ENCODE measurements at places on chromosomes 5 and 9. TPM values are rescaled to one million over a fixed set of nuclear protein-coding genes. Genes with fewer than 3 reads are reported as not detected.

DNA sequence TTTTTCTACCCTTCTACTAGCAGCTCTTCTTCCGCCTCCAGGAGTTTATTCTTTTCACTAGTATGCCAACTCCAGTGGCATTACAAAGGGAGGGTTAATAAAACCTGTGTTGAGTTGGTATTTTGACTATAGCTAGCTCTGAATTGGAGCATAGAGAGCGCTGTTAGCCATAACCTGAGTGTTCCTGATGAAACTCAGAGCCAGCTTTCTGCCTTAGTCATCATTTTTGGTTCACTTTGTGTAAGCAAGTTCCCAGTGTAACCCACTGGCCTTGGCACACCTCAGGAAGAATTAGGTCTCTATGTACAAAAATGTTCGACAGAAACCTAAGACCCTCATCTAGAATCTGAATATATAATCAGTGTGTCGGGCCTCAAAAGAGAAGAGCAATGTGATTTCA lies 238.9 kb downstream of the NR3C1 start:
- H3K27me3 ChIP-seq = no peaks in the 10 kb centered on the region
- H3K27ac ChIP-seq = no peak overlapping the region
- no peak for DNase-seq

DNA sequence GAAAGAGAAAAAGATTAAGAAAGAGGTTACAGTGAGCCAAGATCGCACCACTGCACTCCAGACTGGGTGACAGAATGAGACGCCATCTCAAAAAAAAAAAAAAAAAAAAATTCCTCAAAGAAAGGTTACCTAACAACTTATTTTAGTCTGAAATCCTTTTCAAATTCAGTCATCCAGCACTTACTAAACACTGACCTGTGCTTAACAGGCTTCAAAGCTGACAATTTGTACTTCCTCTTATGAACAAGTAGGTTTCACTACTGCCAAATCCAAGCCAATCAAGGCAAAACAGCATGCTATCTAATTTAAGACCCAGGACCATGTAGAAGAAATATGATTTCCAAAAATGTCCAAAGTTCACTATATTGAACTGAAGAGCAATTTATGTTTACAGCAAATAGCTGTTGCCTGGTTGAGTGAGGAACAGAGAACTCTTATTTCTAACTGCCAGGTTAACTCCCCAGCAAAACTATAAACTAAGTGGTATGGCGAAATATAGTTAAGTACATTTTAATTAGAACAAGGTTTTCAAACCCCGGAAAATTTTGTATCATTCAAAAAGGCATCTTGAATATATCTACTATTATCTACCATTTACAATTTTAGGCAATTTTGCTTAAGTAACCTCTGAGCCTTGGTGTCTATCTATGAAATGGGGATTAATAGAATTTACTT lies 13.4 kb downstream of the PWWP2A start:
- no peaks in the 10 kb centered on the region for H3K27me3 ChIP-seq
- peaks cover 31% of the 10 kb centered on the region for H3K36me3 ChIP-seq
- peaks cover 8% of the 10 kb centered on the region for H3K4me1 ChIP-seq
- DNase-seq = no peak
- H3K27ac ChIP-seq = no peak overlapping the region

The PCDHGA9 gene
- 0.44 TPM for total RNA-seq

DNA sequence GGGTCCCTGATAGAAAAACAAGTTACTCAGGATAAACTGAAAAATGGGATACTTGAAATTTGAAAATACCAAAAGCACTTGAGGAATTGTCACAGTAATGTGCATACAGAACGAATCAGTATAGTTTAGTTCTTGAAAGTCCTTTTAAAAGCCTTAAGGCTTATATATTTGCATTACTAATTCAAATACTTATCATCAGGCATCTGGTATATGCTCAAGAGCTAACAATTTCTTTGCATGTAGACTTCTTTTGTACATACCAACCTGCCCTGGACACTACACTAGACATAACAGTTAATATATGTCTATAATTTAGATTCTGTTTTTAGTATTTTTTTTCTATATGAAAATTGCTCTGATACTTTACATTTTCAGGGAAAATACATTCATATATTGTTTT lies 43.2 kb downstream of the SMIM15 start:
- no peaks in the 10 kb centered on the region for H3K4me1 ChIP-seq
- no peak overlapping the region for H3K27ac ChIP-seq
- H3K36me3 ChIP-seq = peaks cover 1% of the 10 kb centered on the region
- no peak overlapping the region for H3K4me3 ChIP-seq

DNA sequence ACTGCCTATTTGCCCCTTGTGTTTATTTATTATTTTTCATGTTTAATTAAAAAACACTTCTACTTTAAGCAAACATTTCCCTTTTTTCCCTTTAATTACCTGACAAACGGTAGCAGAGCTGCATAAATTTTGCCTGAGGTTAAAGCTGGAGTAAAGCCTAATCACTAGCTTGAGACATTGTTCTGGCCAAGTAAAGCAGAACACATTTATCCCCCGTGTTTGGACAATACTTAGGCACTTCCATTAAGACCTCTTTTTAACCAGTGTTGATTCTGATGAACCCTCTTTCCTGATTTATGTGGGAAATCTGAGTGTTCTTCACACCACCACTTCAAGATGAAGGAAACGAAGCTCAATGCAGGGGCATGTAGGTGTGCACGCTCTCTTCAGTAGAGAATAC lies 54.5 kb downstream of the BNC2 start:
- H3K27ac ChIP-seq = no peak overlapping the region
- DNase-seq = no peak
- H3K4me3 ChIP-seq = no peak overlapping the region
- H3K4me1 ChIP-seq = no peaks in the 10 kb centered on the region
- H3K27me3 ChIP-seq = no peaks in the 10 kb centered on the region

- no peaks in the 10 kb centered on the region for H3K36me3 ChIP-seq
- H3K4me1 ChIP-seq = no peaks in the 10 kb centered on the region
- H3K27me3 ChIP-seq = no peaks in the 10 kb centered on the region
- no peak overlapping the region for H3K27ac ChIP-seq
Measured at GRCh38 chr5:90226433-90227099, 183.0 kb downstream of the CETN3 start.

- peaks cover 34% of the 10 kb centered on the region for H3K27me3 ChIP-seq
- H3K4me1 ChIP-seq = no peaks in the 10 kb centered on the region
- no peaks in the 10 kb centered on the region for H3K36me3 ChIP-seq
- no peak overlapping the region for H3K4me3 ChIP-seq
- no peak overlapping the region for H3K27ac ChIP-seq
Measured at GRCh38 chr5:95770830-95771708, 39.9 kb downstream of the RHOBTB3 start.

DNA sequence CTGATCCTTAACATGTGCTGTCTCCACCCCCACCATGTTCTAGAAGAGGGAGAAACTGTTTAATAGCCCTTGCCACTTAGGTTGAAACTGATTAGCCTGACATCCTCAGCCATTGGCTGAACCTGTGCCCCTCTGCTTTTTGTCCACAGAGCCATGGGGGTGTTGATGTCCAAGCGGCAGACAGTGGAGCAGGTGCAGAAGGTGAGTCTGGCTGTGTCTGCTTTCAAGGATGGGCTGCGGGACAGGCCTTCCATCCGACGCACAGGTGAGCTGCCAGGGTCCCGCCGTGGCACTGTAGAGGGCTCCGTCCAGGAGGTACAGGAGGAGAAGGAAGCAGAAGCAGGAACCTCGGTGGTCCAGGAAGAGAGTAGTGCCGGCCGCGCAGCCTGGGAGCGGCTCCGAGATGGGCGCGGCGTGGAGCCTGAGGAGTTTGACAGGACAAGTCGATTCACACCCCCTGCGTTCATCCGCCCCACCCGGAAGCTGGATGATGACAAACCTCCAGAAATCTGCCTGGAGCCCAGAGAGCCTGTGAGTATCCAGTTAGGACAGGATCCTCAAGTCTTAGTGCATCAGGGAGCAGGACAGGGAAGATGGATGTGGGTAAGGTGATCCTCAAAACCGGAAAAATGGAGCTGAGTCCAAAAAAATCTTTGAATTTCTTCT lies 13.2 kb downstream of the PHF24 start:
- peaks cover 38% of the 10 kb centered on the region for H3K27me3 ChIP-seq
- peaks cover 2% of the 10 kb centered on the region for H3K4me1 ChIP-seq

- H3K27ac ChIP-seq = no peak overlapping the region
- no peaks in the 10 kb centered on the region for H3K36me3 ChIP-seq
- DNase-seq = no peak
- H3K4me1 ChIP-seq = no peaks in the 10 kb centered on the region
- no peak overlapping the region for H3K4me3 ChIP-seq
- H3K27me3 ChIP-seq = no peaks in the 10 kb centered on the region
Measured at GRCh38 chr9:137970098-137970497, 92.5 kb downstream of the CACNA1B start.

The PLEKHG4B gene
- total RNA-seq = not detected

DNA sequence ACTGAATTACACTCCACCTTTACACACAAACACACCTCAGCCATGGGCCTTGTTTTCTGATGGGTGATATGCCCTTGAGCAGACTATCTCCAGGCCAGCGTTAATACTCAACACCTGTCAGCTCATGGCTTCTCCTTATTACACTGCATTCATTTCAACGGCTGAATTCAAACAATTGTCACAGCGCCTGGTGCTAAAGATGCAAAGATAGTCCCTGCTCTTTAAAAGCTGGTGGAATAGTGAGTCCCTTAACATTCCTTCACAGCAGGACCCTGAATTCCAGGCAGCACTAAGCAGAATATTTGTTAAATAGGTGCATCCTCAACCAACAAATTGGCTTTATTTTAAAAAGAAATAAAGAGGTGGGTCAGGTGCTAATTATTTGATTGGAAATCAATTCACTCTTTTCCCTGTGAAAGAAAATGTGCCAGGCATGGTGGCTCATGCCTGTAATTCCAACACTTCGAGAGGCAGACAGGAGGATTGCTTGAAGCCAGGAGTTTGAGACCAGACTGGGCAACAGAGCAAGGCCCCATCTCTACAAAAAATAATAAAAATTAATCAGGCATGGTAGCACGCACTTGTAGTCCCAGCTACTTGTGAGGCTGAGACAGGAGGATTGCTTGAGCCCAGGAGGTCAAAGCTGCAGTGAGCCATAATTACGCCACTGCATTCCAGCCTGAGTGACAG lies 155.7 kb upstream of the EFNA5 start:
- no peak overlapping the region for H3K4me3 ChIP-seq
- H3K36me3 ChIP-seq = no peaks in the 10 kb centered on the region
- H3K27me3 ChIP-seq = peaks cover 1% of the 10 kb centered on the region
- no peaks in the 10 kb centered on the region for H3K4me1 ChIP-seq
- no peak overlapping the region for H3K27ac ChIP-seq
- DNase-seq = no peak

- no peaks in the 10 kb centered on the region for H3K27me3 ChIP-seq
- no peaks in the 10 kb centered on the region for H3K4me1 ChIP-seq
- no peak overlapping the region for H3K27ac ChIP-seq
- no peak for DNase-seq
- H3K36me3 ChIP-seq = peaks cover 85% of the 10 kb centered on the region
Measured at GRCh38 chr5:180241600-180241999, 32.6 kb upstream of the RASGEF1C start.

DNA sequence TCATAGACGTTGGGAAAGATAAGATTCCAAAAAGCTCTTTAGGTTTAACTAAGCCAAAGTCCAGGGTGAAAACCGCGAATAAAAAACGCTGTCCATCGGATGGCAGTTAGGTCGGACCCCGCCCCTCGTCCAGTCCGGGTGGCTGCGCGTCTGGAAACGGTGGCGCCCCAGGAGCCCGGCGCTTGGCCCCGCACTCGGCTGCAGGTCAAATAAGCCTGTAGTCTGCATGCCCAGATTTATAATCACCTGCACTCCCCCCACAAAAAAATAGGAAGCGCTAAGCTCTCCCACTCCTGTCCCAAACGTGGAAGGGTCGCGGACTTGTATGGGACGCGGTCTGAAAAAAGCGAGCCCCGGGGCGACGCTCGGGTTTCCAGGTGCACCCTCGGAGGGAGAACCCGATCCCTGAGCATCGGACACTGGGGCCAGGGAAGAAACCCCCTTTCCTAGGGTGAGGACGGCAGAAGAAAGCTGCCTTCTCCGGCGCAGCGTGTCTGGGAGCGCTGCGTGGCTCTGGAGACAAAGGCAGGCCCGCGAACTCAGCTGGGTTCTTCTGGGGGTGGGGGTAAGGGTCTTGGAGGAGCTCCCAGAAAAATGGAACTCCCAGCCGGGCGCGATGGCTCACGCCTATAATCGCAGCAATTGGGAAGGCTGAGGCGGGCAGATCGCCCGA lies 923 bp upstream of the ZBTB5 start:
- H3K27me3 ChIP-seq = no peaks in the 10 kb centered on the region
- DNase-seq = no peak
- peak overlapping the region; percentile 98 for H3K27ac ChIP-seq
- peak overlapping the region; percentile 99 for H3K4me3 ChIP-seq
- peaks cover 32% of the 10 kb centered on the region for H3K4me1 ChIP-seq

The TMEM232 gene
- total RNA-seq = 1.6 TPM

DNA sequence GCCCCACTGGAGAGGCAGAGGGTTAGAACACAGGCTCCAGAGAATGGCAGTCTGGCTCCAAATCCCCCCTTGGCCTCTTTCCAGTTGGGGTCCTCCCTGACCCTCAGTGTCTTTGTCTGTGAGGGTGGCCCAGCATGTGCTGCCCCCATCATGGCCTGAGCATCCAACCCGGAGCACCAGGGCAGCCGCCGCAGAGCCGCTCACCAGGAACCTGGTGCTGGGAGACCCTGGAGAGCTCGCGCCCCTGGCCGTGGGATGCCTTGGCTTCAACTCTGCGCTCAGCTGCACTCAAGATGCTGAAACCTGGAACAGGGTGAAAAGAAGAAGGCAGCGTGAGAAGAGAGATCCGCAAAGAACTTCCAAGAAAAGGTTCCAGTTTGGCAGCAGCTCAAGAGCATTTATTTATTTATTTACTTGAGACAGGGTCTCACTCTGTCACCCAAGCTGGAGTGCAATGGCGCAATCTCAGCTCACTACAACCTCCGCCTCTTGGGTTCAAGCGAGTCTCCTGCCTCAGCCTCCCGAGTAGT lies 3.8 kb downstream of the CCDC187 start:
- no peak for DNase-seq
- no peaks in the 10 kb centered on the region for H3K4me1 ChIP-seq
- no peak overlapping the region for H3K27ac ChIP-seq
- no peaks in the 10 kb centered on the region for H3K27me3 ChIP-seq
- H3K36me3 ChIP-seq = no peaks in the 10 kb centered on the region

DNA sequence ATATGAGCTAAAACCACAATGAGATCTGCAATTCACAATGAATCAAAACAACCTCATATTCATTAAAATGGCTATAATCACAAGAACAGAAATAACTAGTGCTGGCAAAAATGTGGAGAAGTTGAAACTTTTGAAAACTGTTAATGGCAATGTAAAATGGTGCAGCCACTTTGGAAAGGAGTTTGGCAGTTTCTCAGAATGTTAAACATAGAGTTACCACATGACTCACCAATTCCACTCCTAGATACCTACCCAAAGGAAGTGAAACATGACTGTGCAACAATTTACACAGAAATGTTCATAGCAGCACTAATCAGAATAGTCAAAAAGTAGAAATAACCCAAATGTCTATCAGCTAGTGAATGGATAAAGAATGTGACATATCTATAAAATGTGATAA lies 862.2 kb downstream of the DTWD2 start:
- DNase-seq = no peak
- no peak overlapping the region for H3K4me3 ChIP-seq
- no peaks in the 10 kb centered on the region for H3K27me3 ChIP-seq
- no peaks in the 10 kb centered on the region for H3K4me1 ChIP-seq
- no peak overlapping the region for H3K27ac ChIP-seq
